RCC 7860 (cell line): ENCODE measurements at places on chromosomes 7 and 10.

DNA sequence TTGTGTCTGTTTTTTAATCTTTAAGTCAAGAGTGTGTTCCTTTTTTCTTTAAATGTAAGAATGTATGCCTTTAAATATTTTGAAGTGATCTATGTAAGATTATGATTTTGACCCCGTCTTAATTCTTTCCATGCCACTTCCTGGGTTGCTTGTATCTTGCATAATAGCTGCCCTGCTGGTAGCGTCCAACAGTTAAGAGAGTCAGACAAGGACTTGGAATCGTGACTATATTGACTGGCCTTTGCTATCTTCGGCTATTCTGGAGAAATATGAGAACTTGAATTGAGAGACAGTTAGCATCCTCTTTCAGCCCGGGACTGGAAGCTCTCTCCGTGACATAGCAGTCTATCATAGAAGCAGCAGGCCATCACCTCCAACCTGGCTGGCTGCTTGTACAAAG is 13.0 kb downstream of the NRP1 start:
- no peak for DNase-seq

DNA sequence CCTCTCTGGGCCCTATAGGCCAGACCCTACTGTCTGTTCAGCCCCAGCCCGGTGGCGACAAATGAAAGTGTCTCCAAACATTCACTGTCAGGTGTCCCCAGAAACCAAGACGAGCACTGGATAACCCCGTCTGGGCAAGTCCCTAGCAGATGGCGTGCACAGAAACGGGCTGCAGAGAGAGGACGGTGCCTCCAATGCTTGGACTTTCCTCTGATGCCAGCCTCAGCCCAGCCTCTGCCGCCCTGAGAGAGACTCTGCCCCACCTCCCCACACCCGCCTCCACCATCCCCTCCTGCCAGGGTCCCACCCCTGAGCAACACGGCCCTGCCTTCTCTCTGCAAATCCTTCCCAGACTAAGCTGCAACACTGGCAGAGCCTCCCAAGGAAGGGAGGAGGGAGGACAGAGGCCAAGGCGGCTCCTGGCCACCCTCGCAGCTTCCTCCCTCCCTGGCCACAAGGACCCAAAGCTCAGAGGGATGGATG is 7.4 kb upstream of the LFNG start:
- DNase-seq = no peak

DNA sequence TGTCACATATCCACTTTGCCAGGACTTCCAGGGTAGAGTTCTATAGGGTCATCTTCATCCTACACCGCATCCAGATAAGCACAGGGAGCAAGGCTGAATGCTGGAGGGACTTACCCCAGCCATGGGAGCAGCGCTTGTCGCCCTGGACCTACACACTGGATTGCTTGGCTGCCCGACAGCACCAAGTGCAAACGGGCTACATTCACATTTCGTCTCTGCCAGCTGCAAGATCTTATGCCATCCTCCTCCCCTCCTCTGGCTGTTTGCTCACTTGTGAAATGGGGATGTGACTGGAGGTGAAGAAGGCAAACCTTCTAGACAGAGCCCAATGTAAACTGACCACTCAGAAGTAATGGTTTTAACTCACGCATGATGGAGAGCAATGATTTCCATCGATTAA is 1.0 kb downstream of the DDC start:
- no peak for DNase-seq

GRCh38 chr10:5441106-5441505 is 28.7 kb downstream of the NET1 start:
- DNase-seq = no peak

DNA sequence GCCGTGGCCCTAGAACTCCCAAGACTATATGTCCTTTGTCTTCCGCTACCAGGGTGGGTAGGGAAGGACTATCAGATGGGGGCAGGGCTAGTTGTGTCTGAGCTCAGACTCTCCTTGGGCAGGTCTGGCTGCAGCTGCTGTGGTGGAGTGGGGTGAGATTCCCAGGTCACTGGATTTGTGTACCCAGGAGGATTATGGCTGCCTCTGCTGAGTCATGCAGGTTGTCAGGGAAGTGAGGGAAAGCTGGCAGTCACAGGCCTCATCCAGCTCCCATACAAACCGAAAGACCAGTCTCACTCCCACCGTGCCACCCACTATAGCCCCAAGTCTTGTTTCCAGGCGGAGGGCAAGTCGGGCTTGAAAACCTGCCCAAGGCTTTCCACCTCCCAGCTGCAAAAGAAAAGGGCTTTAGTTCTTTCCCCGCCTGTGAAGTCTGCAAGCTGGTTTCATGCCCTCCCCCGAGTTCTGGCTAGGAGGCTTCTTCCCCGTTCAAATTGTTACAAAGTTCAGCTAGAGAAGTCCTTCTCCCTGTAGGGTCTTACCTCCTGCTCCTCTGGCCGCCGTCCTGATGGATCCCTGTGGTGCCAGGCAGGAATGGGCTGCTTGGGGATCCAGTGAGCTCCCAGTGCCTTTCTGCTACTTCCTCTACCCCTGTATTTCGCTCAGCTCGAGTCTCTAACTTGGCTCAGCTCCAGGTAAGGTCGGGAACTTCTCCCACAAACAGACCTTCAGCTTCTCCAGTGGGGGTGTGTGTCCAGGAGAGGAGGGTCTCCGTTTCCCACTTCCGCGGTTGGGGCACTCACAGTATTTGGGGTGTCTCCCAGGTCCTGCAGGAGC is 106.8 kb upstream of the FGL2 start:
- DNase-seq = no peak

- DNase-seq = no peak
These were observed 34.1 kb downstream of the KCNMA1 start for GRCh38 chr10:77603534-77603927.

DNA sequence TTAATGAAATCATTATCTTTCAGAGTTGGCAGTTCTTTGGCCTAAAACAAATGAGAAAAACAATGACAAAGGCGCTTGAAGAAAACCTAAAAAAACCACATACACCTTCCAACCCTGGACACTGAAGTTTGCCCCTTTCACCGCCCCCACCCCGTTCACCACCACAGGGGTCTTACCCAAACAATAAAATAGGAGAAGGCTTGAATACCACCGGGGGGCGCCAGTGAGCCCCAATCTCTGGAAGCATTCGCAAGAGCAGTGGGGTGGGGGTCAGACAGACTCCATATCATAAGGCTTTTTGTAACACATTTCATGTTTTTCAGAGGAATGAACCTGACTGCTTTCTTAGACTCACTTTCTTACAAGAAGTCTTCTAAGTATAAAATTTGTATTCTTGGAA is 163.6 kb downstream of the PIP4K2A start:
- no peak for DNase-seq

- no peak for DNase-seq
These were observed 47.7 kb downstream of the PIK3AP1 start for GRCh38 chr10:96672481-96673175.

DNA sequence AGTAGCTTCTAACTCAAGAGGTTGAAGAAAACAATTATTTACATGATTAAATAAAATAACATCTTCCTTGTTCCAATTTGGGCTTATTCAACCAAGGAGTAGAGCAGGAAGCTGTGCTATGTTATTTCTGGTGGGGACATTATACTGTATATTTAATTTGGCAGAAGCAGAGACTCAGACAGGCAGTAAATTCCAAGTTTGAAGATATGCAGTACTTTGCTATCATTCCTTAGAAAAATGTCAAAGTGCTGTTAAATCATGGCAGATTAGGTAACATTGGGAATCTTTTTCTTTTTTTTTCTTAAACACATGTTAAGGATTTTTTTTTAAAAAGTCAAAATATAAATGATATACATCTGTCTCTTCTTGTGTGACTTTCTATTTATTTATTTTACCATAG is 190.1 kb downstream of the SUGCT start:
- no peak for DNase-seq

- no peak for DNase-seq
These were observed 22.9 kb upstream of the ELFN1 start for GRCh38 chr7:1646957-1647891.

- no peak for DNase-seq
These were observed 186.1 kb downstream of the PRKG1 start for GRCh38 chr10:51260376-51260775.

GRCh38 chr10:50621968-50622705 is 1.6 kb downstream of the SGMS1 start:
- peak; percentile 83 for DNase-seq

DNA sequence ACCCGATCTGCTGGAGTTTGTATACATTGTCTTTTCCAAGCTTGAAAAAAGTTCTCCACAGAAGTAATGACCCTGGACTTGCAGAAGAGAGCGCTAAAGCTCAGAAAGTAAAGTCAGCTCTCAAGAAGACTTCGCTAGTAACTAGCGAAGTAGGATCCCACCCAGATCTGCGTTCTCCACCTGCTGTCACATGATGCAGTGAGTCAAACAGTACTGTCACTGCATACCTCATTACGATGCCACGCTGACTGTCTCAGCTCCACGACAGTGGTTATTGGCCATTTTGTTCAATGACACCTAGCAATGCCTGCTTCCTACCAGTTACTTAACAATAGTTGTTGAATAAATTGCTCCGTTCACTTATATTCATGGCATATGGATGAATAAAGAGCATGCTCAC is 29.7 kb upstream of the SEC61G start:
- DNase-seq = peak; percentile 91

DNA sequence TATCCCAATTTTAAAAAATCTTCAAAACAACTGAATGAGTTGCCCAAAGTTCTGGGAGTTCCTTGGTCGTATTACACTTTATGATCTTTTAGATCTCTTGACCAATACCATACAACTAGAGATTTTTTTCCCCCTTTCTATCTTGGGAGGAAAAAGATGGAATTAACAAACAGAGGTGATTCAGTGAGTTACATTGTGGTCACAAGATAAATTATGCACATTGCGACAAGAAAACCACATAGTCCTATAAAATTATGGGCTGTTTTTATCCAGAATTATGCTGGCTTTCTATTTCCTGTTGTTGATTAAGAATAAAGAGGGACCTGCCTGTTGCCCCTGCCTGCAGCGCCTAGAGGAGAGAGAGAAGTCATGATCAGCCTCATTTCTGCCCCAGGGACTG is 8.2 kb upstream of the SGPL1 start:
- no peak for DNase-seq

- DNase-seq = no peak
These were observed 1.3 kb downstream of the GALNT17 start for GRCh38 chr7:71133232-71133622.

DNA sequence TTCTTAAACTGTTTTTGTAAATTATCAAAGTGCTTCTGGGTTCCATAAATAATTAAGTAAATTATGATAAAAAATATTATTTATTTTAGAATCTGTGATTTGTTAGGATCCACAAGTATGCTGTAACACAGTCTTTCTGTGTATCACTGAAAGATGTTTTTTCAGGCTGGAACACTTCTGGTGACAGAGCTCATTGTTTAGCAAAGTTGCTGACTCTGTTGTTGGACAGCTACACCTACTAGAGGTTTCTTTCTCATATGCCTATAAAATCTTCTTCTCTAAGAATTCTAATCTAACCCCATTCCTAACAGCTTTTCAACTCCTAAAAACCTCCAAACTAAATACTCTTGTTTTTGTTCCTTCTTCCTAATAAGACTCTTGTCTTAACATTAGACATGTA is 176.8 kb downstream of the THSD7A start:
- DNase-seq = no peak

DNA sequence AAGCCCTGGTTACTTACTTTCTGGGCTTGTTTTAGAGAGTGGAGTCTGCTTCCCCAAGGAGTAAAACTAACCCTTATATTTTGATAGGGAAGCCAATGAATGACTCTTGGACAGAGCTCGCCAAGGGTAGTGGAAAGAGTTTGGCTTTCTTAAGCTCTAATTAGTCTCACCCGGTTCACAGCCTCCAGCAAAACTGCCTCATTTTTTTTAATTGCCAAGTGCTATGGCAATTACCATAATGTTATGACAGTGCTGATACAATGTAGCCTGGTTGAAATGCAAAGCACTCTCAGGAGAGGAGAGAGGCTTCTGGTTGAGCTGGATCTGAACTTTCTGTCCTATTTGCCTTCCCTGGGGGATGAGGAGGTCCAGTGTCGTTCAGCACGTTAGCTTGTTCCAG is 376.1 kb upstream of the CHRM2 start:
- DNase-seq = no peak

DNA sequence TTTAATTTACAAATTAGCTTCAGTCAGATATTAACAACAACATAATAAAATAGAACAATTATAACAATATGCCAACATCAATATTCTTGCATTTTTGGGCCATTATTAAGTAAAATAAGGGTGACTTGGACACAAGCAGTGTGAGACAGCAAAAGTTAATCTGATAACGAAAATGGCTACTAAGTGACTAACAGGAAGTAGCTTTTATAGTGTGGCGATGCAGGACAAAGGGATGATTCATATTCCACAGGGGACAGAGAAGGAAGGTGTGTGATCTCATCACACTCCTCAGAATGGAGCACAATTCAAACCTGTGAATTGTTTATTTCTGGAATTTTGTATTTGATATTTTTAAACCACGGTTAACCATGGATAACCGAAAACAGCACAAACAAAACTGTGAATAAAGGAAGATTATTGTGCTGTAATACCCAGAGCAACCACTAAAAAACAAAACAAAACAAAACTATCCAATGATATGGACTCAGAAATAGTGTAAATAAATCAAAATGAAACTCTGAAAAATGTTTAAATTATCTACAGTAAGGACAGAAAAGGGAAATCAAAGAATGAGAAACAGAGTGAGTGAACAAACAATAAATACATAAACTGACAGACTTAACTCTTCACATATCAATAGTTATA is 66.9 kb upstream of the TFEC start:
- DNase-seq = peak; percentile 95

DNA sequence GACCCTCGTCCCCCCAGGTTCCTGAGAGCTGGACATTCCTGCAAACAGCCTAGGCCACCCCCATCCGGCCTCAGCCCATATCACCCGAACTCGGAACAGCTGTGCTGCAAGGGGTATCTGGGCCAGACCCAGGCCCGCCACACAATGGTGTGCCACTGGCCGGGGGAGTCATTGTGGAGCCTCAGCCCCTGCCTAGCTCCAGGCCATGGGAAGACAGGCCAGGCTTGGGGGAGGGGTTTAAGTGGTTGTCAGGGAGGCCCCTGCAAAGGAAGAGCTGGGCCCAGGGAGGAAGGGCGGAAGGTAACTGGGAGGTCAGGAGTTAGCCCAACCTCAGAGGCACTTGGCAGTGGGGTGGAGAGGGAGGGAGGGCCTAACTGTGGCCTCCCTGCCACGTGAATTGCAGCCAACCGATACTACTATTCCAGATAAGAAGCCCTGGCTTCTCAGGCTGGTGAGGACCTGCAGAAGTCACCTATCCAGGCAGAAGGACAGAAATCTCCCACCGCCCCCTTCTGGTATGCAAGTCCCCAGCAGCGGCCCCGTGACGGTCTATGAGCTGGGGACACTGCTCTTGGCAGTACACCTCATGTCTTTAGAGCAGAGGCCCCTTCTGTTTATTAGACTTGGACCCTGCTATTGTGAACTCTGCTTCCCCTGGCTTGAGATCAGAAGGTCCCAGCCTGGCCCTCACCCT is 26.8 kb downstream of the VSIR start:
- no peak for DNase-seq

DNA sequence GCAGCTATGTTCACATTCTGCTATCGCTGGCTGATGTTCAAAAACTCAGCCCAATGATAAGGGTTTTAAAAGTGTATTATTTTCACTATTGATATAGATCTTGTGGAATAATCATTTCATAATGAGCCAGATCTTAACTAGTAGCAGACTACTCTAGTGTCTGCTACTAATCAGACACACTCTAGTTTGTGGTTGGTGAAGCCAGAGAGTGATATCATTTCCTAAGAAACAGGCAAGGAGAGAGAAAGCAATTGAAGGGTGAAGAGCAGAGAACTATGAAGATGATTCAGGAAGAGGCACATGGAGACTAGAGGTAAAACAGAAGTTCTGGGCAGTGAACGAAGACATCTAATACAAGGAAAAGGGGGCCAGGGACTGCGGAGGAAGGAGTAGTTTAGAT is 58.2 kb upstream of the BET1 start:
- DNase-seq = peak; percentile 89

- no peak for DNase-seq
These were observed 61.9 kb upstream of the WAC start for GRCh38 chr10:28470873-28471651.
